ENCODE measurements at places on chromosomes 5 and 9.

DNA sequence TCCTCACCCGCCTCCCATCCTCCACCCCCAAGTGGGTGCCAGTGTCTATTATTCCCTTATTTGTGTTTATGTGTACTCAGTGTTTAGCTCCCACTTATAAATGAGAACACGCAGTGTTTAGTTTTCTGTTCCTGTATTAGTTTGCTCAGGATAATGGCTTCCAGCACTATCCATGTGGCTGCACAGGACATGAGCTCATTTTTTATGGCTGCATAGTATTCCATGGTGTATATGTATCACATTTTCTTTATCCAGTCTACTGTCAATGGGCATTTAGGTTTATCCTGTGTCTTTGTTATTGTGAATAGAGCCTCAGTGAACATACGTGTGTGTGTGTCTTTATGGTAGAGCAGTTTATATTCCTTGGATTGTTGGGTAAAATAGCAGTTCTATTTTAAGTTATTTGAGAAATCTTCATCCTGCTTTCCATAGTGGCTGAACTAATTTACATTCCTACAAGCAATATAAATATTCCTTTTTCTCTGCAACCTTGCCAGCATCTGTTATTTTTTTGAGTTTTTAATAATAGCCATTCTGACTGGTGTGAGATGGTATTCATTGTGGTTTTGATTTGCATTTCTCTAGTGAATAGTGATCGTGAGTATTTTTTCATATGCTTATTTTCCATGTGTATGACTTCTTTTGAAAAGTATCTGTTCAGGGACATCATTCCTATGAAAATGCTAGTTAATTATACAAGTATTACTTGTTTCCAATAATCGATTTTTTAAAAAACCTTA lies 164.0 kb upstream of the CCDC152 start:
- DNase-seq, result no peak

DNA sequence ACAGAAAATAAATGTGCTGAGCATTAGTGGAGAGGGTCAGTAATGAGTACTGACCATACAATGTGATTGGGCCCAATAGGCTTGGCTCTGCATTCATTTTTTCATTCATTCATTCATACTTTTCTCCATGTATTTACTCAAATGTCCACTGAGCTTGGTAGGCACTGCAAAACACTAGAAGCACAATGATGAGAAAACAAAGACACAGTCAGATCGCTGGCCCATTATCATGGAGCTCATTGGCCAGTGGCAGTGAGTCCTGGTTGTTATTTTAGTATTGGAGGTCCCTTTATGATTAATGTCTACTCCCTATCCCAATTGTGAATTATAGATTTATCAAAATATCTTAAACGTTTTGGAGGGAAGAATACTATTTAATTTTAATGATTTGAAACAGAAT lies 1079.7 kb upstream of the DMAC1 start:
- DNase-seq, result no peak

GRCh38 chr5:37838152-37838932 lies 1.5 kb downstream of the GDNF start:
- DNase-seq, result no peak

- DNase-seq, result no peak
Observed at GRCh38 chr9:16824545-16825330, 45.7 kb downstream of the BNC2 start.

- no peak for DNase-seq
Observed at GRCh38 chr5:34460496-34460895, 195.6 kb upstream of the RAI14 start.

DNA sequence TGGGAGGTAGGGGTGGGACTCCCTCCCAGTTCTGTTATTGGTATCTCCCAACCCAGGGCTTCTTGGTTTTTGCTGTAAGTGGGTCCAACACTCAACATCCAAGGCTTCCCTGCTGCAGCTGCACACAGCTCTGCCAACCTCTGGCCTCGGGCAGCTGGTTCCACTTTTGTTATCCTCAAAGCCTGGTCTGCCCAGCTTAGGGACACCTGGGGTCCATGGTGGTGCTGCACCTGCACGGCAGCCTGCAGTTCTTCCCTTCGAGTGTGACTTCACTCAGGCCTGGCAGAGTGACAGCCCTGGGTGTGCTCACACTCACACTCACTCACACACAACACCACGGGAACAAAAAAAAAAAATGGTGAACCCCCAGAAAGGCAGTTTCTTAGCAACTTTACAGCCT lies 15.3 kb upstream of the SAP30L start:
- DNase-seq, result peak; percentile 64

GRCh38 chr5:82349652-82350051 lies 71.5 kb upstream of the RPS23 start:
- no peak for DNase-seq

DNA sequence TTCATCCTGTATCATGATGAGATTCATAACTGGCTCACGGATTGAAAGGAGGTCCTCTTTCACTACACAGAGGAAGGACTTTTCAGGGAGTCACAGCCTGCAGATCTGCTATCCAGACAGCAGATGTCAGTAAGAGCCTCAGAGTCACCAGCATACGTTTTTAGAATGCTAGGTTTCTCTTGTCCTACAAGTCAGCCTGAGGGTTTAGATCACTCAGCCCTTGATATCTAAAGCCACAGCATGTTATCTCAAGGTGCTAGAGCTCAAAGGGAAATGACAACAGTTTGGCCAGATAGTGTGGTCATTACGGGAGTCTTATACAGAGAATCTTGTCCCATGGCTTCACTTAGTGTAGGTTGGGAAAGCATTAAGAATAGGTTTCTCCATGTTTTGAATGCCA lies 30.9 kb upstream of the SLC46A2 start:
- no peak for DNase-seq

DNA sequence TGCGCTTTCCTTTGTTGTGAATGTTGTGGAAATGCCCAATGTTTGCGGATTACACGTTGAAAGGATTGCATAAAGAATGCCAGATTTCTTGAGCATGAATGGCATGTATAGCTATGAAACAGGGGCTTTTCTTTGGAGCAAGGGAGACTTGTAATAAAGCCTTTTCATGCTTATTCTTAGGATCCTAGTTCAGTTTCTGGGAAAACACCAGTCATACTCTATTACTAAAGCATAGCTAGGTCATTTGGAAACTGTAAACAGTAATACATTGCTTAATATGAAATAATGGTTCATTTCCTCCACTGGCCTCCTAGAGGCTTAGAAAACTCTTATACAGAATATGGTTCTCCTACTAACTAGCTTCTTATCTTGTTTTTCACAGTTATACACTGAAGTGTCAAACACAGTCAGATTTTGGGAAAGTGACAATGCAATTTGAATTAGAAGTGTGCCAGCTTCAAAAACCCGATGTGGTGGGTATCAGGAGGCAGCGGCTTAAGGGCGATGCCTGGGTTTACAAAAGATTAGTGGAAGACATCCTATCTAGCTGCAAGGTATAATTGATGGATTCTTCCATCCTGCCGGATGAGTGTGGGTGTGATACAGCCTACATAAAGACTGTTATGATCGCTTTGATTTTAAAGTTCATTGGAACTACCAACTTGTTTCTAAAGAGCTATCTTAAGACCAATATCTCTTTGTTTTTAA lies 104.2 kb downstream of the MELK start:
- DNase-seq, result no peak

GRCh38 chr5:141319202-141319601 lies 1.4 kb downstream of the TAF7 start:
- no peak for DNase-seq

GRCh38 chr9:37182718-37183117 lies 62.3 kb downstream of the ZCCHC7 start:
- DNase-seq, result no peak

DNA sequence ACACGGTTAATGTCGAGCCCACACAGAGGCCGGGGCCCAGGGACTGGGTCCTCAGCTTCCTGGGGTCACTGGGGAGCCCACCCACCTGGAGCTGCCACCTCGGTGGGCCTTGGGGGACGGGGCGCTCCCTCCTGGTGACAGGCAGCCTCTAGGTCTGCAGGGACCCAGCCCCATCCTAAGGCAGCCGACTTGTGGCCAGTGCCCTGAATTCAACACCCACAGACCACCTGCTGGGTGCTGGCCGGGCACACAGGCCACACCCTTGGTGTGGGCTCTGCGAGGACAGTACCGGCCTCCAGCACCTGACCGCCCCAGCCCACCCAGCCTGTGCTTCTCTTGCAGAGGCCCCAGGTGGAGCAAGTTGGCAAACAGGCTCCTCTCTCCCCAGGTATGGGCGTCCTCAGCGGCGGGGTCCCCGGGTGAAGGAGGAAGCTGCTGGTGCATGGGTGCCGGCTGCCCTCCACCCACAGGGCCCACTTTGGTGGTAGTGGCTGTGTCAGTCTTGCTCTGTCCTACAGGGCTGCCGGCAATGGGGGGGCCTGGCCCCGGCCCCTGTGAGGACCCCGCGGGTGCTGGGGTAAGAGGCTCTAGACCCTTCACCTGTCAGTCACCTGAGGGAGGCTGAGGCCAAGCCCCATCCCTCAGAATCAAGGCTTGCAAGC lies 8.3 kb downstream of the ENTPD8 start:
- no peak for DNase-seq

DNA sequence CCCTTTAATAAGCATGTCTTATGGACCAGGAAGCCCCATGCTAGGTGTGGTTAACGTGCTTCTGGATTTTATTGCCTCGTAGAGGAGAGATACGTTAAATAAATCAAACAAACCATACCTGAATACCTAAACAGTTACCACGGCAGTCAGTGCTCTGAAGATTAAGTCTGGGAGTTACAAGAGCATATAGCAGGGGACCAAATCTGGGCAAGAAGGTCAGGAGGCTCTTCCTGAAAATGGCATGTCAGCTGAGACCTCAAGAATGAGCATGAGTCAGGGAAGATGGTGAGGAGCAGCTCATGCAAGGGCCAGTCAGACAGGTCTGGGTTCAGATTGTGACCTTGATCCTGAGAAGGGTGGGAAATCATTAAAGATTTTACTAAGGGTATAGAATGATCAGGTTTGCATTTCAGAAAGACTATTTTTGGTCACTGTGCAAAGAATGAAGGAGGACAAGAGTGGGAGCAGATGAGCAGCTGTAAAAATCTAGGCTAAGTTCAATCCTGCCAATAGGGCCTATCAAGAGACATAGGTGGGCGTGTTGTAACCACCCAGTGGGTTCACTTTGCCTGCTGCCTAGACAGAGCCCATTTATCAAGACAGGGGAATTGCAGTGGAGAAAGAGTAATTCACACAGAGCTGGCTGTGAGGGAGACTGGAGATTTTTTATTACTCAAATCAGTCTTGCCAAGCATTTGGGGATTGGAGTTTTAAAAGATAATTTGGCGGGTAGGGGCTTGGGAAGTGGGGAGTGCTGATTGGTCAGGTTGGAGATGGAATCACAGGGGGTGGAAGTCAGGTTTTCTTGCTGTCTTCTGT lies 4.8 kb upstream of the ZNF366 start:
- DNase-seq, result no peak

DNA sequence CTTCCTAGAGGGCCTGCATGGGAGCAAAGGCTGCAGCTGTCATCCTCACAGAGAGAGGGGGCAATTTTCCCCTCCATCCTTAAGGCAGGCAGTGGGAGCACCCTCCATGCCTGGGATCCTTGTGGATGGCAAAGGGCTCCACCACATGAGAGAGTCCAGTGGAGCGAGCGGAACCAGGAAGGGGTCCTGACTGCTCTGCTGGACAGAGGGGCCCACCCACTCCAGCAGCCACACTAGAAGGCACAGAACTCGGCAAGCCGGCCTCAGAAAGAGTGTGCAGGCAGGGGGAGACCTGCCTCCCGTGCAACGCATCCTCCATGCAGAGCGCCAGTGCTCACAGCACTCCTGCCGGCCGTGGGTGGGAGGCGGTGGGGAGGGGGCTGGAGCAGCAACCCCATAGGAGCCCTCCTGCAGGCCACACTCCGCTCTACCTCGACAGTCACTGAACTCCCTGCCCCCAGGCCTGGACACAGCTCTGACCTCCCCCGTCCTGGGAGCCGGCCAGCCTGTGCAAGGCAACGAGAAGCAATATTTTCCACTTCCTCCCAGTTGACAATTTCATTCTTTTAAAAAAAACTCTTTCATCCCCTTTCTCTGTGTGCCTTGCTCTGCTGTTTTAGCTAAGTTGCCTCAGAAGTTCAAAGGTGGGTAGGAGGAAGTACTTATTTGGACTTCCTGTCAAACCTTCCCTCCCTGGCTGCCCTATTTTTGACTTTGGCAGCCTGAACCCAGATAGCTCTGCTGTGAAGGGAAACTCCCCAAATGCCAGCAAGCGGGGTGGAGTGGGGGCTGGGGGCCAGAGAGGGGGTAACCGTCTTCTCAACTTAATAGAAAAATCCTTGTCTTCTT lies 5.3 kb upstream of the LCP2 start:
- DNase-seq, result no peak

DNA sequence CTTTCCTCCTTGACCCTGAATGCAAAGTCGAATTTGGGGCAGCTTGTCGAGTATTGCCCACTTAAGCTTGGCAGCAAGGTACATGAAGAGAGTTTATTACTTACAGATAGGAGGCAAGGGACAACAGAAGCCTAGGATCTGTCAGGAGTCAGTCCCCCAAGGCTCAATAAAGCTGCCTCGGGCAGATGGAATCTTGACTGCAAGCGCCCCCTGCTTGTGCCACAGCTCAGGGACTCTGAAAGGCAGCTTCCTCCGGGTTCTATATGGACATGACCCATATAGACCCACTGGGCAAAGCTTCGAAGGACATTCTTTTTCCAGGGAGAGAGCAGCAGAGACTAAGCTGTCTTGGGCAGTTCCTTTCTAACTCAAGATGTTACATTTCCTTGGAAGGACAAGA lies 971.5 kb downstream of the EFNA5 start:
- no peak for DNase-seq

GRCh38 chr5:116847960-116848359 lies 273.3 kb upstream of the SEMA6A start:
- no peak for DNase-seq

- DNase-seq, result no peak
Observed at GRCh38 chr5:178111925-178112324, 1.4 kb upstream of the N4BP3 start.

DNA sequence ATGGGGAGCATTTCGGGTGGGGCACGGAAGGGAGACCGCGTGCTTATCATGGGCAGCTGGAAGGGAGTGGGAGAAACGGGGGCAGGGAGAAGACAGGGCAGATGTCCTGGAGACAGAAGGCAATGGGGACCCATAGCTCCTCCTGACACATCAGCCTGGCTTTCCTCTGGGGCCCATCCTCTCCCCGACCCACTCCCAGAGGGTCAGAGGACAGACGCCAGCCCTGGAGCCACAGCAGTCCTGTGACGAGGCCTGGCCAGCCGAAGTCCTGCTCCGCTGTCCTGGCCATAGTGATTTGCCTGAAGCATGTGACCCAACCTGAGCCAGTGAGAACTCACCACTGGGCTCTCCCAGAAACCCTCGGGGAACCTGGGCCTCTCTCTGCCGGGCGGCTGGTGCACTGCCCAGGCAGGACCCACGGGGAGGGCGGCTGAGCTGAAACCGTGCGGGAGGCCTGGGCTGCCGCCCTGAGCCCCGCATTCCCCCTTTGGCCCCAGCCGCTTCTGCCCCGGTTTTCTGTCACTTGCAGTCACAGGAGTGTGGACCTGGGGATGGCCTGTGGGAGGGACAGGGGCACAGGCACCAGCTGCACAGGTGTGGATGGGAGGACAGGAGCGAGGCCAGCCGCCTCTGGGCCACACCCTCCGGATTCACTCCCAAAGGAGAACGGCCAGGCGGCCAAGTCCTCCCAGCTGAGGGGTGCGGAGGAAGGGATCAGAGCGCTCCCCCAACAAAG lies 19.8 kb downstream of the ADAMTS2 start:
- DNase-seq, result no peak
